ENCODE measurements at places on chromosomes 2 and 18. TPM values are rescaled to one million over a fixed set of nuclear protein-coding genes. Genes with fewer than 3 reads are reported as not detected.

C1GALT1C1L gene
- total RNA-seq: 0.46 TPM

SP110 gene
- 5.7 TPM for total RNA-seq

UGT1A8 gene
- not detected for total RNA-seq

UPP2 gene
- total RNA-seq: not detected

UGT1A10 gene
- 0.11 TPM for total RNA-seq

C1QL2 gene
- 0.55 TPM for total RNA-seq

DNA sequence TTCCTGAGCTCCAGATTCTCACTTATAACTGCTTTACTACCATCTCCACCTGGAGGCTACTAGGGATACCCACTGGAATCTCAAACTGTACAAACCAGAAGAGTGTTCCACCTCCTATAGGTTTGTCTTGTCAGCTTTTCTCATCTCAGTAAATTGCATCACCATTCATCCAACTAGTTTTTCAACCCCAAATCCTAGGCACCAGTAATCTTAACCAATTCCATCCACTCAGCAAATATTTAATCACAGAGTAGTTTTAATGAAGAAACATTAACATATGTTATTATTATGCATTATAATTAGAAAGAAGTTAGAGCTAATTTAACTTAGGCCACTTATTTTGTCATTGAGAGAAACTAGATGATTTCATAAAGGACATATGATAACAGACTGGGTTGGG is 635.0 kb downstream of the DCDC2C start:
- DNase-seq: no peak

DNA sequence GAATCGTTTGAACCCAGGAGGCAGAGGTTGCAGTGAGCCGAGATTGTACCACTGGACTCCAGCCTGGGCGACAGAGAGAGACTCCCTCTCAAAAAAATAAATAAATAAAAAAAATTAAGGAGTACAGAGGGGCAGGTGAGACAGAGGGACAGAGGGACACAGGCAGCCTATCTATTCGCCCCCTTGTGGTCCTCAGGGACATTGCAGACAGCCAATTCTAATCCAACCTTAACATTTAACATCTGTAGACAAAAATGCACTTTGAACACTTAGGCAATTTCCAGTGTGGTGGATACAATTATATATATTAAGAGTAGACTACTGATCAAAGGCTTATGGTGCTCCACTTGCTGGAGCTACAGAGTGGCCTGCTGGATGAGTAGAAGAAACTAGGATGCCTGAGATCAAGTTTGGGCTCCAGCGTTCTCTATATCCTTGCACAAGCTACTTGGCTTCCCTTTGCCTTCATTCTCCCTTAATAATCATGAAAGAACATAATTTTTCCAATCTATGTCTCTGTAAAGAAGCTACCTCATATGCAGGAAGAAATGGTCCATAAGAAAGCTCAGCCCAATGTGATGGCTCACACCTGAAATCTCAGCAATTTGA is 8.2 kb upstream of the SMARCAL1 start:
- peak; percentile 56 for DNase-seq

- no peak for DNase-seq
Observed at GRCh38 chr18:38571651-38572050, 1006.1 kb upstream of the CELF4 start.

- no peak for DNase-seq
Observed at GRCh38 chr2:95019572-95019971, 5.9 kb upstream of the MAL start.

DNA sequence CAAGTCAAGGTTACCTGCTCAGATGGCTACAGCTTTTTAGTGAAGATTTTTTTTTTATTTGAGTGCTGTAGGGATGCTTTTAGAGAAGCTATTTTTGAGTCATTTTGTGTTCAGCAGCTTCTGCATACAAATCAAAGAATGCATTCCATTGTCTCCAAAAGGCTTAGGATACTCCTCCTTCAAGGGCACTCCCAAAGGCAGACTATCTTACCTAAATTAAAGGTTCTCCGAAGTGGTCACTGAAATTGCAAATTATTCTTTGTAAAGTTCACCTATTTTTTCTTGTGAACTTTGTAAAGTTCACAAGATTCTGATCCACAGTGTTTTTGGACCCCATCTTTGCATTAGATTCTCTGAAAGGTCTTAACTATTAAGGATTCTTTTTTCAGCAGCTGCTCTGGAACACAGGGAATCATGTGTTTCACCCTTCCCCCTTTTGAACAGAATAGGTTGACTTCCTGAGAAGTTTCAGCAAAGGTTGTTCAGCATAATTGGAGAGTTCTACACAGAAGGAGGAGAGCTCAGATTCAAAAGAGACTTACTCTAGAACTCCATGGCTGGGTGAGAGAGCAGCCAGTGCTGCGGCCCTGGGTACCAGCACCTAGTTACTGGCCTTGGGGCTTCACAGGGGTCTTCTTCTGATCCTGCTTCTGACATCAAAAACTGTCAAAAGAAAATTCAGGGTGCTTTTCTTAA is 14.5 kb downstream of the CLIP4 start:
- DNase-seq: no peak

- DNase-seq: no peak
Observed at GRCh38 chr18:70004696-70005095, 57.0 kb upstream of the CD226 start.

All from WTC11 (cell line).